ENCODE measurements at places on chromosomes 11 and 22.

GRCh38 chr22:46737105-46737975 lies 712 bp downstream of the CERK start:
- DNase-seq, result peak; percentile 60

GRCh38 chr11:5203366-5203765 lies 2.9 kb upstream of the OR51V1 start:
- no peak for DNase-seq

DNA sequence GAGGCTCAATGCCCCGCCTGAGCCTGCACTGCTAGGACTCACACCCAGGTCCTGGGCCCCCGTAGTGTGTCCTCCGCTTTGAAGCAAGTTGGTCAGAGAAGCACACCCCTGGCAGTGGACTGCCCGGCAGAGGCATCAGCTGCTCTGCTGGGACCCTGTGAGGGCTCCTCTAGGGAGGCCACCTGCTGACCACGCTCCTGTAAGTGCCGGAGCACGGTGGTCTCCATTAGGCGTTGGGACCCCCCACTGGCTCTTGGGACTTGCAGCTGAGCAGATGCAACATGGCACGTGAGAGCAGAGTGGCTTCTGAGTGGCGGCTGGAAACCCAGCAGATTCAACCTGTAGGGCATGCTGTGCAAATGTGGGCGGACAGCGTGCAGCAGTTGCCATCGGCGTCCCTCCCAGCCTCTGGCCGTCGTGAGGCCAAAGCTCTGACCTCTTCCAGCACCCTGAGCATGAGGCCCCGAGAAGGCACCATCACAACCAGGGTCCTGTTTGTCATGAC lies 16.9 kb downstream of the MRGPRG start:
- no peak for DNase-seq

DNA sequence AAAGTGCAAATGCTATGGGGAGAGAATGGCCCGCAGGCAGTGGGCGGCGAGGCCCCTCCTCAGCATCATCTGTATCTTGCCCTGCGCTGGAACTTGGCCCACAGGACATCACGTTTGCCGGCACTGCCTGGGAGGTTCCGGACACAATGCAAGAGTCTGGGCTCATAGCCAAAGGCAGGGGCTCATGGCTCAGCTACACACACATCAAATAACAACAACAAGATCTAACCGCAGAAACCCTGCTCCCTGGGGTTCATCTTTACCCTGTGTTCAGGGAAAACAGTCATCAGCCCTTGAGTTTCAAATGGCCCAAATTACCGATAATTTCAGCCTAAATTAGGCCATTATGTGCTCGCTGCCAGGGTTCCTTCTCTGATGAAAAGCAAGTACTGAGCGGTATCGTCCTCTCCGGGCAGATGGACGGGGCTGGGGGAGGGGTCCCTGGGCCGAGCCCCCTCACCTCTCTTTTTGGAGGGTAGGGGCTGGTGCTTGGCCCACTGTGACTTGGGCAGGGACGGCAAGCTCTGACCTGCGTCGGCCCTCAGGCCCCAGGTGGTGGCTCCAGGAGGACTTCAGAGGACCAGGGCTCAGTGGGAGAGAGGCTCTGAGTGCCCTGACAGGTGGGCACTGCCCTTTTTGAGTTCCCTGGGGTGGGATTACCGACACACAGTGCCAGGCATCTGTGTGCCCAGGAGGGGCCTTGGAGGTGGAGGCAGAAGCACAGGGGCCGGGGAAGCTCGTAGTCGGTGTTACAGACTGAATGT lies 25.0 kb upstream of the GAL start:
- DNase-seq, result no peak

DNA sequence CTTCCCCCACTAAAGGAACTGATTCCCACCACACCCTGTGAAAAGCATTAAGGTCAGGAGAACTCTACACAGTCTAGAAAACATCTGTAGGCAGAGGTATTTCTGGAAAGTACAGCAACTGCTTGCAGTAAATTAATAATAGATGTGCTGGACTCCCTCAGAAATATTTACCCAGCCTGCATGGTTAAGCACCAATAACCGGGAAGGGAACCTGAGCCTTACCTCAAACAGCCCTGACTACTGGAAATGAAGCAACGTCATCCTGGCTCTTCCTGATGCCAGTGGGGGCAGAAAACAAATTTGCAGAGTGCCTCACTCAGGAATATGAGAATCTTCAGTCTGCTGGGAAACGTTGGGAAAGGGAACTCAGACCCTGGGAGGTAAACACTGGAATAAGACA lies 318.1 kb downstream of the TENM4 start:
- DNase-seq, result no peak

DNA sequence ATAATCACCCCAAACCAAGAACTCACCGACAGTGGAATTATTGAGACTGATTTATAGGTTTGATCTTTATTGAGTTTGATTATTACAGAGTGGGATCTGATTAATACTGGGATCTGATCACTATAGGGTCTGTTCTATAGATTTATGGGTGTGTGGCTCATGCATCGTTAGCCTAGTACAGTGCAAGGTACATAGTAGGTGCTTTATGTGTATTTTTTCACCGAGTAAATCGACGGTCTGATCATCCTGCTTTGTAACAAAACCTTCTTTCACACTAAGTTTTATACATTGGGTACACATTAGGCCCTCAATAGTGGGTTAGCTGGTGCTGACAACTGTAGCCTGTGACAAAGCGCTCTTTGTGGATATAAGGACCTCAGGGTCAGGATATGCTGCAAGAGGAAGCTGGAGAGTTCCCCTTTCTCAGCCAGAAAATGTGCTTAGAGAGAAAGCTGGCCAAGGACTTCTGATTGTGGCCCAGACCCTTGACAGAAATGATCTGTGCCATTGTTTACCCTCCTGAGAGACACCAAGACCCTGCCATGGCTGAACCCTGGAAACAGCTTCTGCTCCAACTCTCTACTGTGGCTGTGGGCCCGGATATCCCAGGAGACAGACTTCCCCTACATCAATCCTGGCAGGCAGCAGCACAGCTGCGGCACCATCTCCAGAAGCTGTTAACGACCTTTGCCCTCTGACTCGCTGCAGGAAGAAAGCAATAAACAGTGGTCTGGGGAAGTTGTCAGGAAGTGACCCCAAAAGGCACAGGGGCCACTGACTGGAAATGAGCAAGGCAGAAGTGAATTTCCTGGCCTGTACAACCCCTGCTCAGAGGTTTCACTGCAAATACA lies 16.1 kb upstream of the TPP1 start:
- no peak for DNase-seq

DNA sequence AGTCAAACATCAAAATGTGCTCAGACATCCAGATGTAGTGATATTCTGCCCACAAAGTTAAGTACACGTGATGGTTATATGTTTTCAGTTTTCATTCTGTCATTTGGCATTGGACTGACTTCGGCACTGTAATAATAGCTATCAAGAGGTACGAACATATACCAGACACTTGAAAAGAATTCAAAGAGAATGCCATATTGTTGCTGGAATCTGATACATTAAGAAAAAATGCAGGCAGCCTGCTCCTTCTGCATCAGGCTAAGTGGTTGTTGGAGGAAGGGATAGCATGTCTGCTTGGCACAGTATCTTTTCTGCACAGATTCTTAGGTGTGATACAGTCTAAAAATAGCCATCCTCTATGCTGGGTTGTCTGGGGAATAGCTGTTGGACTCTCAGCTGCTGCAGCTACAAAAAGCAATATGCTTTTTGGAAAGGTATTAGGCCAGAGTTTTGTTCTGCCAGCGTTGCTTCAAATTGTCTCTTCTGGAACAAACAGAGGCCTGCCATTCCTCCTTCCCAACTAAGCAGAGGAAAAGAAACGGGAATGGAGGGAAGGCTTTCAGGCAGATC lies 892.6 kb downstream of the TBC1D22A start:
- no peak for DNase-seq

DNA sequence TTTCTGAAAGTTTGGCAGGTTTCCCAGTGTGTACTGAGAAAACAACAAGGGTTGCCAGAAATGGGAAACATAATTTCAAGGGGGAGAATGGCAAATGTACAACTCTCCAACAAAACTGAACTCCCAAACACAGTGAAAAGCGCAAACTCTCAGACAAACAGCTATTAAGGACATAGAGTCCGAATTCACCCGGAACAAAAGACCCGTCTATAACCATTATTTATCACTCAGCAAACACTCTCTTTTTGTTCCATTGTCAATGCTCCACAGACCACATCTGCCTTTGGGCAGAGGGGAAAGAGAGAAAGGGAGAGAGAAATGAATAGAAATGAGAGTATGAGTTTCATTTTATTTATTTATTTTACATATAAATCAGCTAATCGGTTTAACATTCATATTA lies 21.7 kb downstream of the KIRREL3 start:
- DNase-seq, result no peak

DNA sequence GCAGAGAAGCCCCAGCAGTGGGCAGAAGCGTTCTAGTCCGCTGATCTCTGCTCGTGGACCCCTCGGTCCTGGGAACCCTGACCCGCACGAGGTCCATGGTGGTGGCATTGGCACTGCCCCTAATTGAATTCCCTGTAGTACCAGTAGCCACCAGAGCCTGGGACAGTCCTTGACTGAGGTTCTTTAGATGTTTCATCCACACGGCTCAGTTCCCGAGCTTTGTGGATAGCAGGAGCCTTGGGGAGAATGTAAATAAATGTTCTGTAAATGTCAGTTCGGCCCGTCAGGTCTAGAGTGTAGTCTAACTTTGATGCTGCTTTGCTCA lies 39.4 kb upstream of the SEPTIN5 start:
- no peak for DNase-seq

- DNase-seq, result no peak
These were observed 33.7 kb upstream of the EI24 start for GRCh38 chr11:125535585-125535984.

- peak; percentile 9 for DNase-seq
These were observed 199.9 kb downstream of the DSCAML1 start for GRCh38 chr11:117597071-117597470.

- no peak for DNase-seq
These were observed 2.4 kb upstream of the DENND6B start for GRCh38 chr22:50329236-50329635.

DNA sequence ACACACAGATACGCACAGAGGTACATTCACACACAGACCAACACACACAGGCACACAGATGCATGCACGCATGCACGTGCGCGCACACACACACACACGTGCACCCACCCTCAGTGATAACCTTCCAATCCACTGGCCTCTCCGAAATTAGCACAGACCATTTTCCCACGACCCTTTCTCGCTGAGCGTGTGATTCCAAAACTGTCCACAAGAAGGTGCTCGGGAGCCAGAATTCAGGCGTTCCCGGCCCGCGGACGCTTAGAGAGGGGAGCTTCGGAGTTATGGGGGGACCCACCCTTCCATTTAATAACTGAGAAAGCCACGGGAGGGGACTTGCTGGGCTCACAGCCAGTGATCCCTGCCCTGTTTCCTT lies 33.8 kb upstream of the SLC35C1 start:
- peak; percentile 71 for DNase-seq

- DNase-seq, result peak; percentile 83
These were observed 13.9 kb downstream of the RTN4RL2 start for GRCh38 chr11:57474017-57474802.

GRCh38 chr11:108394744-108395284 lies 72.5 kb downstream of the C11orf65 start:
- no peak for DNase-seq

DNA sequence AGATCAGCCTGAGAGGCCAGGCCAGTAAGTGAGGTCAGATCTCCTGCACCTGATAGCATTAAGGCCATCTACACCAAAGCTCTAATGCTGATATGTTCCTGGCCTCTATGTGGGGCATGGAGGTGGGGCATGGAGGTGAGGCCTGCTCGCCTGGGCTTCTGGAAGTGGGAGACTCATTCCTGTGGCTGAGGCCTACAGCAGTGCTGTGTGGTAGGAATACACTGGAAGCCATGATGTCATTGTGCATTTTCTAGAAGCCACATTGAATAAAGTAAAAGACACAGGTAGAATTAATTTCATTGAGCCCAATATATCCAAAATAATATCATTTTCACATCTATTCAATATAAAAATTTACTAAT lies 2.7 kb downstream of the PNPLA3 start:
- no peak for DNase-seq

- DNase-seq, result no peak
These were observed 327.1 kb upstream of the B3GAT1 start for GRCh38 chr11:134739136-134739535.

GRCh38 chr22:24140357-24140756 lies 40.9 kb upstream of the SUSD2 start:
- no peak for DNase-seq

DNA sequence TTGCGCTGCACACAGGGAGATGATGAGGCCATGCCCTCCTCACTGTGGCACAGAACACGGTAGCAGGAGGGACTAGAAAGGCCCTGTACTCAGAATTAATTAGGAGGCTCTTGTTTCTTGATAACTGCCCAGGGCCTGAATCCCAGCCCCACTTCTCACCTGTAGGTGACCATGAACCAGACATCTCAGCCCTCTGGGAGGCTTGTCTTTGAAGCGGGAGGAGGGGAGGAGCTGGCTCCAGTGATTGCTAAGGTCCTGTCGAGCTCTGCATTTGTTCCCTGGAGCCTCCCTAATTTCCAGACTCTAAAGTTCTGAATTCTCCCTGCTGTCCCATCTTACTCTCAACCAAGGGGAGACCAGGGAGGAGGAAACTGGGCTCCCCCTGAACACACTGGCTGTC lies 19.8 kb upstream of the OAF start:
- no peak for DNase-seq

- DNase-seq, result no peak
These were observed 4.2 kb downstream of the LGR4 start for GRCh38 chr11:27468209-27468994.

DNA sequence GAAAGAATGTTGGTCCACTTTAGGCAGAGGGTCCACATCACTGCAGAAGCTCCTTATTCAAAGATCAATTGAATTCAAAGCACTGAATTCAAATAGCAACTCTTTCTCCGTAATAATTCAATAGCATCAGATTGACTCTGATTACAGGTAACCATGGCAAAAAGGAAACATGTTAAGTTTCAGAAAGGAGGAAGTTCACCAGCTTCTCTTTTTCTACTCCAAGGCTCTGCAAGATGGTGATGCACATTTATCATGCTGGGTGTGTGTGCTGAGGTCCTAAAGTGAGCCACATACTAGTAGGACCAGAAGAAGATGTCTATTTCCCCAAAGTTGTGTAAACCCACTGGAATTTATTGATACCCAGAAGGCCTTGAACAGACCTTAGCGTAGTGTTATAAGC lies 18.0 kb upstream of the DRD2 start:
- DNase-seq, result no peak

Measured in thymus (tissue), 14 donors.